ENCODE measurements at places on chromosomes 2 and 18.

DNA sequence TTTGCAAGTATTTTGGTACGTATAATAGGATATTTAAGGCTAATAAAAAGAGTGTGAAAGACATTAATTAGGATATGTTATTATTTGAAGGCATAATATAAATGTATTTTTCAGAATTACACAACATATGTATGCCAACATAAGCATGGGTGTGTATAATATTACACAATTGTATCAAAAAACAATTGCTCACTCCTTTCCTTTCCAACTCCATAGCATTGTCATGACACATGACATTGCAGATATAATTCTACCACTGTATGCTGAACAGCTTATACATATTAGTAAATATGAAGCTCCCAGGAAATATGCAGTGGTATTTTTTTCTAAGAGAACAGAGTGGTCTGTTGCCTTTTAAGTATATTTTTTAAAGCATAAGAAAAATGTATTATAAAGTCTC, 593.1 kb downstream of the TMX3 start:
- no peak for DNase-seq

DNA sequence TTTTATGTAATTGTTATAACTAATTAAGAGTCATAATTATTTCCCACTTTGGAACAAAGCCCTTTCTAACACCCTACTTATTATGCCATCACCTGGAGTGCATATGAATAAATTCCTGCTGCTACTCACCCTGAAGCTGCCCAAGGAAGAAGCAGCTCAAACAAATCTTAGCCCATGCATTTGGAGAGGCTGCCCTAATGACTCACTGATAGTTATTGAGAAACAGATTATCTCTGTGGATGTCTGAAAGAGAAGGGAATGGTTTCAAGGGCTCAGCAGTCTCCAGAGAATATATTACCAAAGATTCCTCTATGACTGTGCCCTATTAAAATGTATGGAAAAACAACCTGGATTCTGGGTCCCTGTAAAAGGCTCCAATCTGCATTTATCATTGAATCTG, 81.0 kb downstream of the GPR39 start:
- no peak for DNase-seq

- DNase-seq = no peak
Observed at GRCh38 chr2:16204886-16205620, 264.7 kb downstream of the MYCN start.

DNA sequence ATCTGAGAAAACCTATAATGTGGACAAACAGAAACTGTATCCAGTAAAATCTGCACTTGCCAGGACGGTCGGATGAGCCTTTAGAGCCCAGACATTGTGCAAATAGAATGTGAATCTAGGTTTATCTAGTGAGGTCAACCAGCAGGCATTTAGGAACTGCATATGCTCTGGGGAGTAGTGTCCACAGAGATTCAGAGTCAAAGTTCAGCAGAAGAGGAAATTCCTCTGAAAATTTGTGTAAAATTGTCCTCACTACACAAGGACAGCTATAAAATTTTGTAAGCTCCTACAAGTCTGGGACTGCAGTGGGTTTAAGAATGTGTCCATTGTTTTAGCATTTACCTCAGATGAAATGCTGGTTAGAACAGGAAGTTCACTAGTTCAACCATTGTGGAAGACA, 9.8 kb upstream of the NDUFV2 start:
- peak; percentile 58 for DNase-seq

DNA sequence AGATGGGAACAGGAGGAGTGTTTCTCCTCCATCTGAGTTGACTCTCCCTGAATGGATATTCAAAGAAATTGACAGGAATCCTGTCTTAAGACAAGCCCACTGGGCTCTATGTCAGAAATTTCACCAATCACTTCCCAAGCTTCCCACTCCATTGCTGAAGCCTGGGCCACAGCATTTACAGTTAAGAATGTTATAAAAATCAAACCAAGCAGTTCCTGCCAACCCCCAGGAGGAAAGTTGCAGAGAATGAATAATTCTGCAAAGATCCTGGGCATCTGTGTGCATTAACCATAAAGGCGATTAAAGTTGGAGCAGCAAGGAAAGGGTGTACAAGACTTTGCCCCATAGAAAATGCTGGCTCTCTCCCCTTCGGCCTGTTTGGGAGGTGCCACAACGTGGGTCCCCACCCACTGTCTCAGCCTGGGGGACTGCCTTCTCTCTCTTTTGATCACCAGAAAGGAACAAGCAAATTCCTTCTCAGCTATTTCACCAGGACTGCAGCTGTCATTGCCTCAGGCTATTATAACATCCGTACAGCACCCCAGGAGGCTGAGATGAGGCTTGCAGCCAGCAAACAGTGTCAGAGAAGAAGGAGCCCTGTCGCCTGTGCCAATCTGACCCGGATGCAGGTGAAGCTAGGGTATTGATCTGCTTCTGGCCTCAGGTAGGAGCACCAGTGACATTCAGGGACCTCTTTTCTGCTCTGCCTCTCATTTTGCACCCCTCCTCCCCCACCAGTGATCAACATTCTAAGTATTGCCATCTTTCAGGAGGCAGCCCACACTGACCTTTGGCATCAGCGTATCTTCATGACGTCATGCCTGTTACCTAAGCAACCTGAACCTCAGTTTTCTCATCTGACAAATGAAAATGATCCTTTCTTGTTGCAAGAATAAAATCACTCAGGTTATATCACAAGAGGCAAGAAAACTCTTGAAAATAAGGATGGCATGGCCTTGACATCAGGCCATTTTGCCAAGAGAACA, 219.0 kb downstream of the SH3BP4 start:
- peak; percentile 16 for DNase-seq

DNA sequence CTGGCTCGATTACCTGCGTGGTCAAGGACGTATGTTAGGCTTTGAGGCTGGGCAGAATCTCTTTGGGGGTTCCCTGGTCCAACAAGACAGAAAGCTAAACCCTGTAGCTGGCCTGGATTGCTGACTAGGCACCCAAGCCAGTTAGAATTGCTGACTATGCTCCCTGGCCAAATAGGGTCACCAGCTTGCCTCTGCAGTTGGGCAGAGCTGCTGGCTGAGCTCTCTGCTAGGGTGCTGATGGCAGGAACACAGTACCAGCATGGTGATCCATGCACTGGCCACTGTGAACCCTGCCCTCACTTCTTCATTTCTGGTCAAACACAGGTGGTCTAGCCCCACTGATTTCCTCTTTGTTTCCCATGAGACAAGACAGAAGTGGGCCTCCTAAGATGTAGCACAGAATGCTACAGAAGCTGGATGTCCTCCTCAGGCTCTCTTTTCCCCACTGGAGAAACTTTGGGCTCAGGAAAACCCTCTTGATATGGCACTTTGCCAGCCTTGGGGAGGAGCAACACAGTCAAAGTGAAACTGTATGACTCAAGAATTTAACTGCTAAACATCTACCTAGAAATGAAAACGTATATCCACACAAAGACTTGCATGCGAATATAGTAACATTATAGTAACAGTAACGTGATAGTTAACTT, 20.8 kb downstream of the SP140L start:
- DNase-seq = no peak

- DNase-seq = no peak
Observed at GRCh38 chr2:236063994-236064393, 104.2 kb downstream of the GBX2 start.

DNA sequence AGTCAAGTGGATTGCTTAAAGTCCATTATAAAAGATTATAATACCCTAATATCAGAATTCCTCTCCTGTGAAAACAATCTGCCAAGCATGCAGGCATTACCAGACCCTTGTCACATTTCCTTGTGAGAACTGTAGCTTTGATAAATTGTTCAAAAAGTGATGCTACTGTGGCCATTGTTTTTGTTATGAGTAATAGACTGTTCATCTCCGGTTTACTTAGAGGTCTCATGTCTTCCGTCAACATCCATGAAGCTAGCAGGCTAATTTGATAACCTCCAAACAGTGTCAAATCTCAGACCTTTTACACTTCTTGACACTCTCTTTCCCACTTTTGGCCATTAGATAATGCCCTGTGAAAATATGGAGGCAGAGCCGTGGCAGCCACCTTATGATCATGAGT, 342.7 kb downstream of the CPS1 start:
- peak; percentile 84 for DNase-seq

DNA sequence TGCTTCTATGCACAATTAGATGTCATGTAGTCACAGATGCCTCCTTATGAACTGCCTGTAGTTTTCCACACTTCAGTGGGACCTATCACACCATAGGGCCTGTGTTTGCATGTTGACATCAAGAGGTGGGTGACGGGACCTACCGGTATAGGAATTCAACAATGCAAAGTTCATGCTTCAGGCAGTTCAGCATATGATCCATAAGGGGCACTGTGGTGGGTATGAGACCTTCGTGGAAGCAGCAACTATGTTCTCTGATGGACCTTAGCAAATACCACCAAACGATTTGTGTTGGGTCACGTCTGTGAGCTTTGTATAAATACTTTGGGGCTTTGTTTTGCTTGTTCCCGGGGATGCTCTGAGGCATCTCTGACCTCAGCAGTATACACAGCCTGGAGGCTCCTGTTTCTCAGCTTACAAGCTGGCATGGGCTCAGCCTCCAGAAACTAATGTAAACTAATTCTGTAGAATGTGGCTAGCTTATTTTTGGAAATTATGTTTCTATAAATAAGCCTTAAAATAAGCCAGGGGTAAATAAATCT, 111.6 kb downstream of the DTNA start:
- no peak for DNase-seq

DNA sequence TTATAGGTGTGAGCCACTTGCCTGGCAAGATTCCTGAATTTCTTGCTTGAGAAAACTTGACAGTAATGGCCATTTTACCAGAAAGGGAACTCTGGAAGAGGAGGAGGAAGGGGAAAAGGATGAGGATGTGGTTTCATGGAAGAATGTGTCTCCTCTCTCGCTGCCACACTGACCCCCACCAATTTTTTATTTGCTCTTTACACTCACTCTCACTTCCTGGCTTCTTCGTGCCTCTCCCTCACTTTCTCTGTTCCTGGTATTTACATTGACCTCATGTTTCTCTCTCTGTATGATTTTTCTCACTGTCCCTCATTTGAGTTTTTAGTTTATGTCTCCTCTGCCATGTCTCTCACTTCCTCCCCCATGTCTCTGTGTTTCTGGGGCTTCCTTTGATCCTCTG, 134.5 kb upstream of the CAB39 start:
- no peak for DNase-seq

DNA sequence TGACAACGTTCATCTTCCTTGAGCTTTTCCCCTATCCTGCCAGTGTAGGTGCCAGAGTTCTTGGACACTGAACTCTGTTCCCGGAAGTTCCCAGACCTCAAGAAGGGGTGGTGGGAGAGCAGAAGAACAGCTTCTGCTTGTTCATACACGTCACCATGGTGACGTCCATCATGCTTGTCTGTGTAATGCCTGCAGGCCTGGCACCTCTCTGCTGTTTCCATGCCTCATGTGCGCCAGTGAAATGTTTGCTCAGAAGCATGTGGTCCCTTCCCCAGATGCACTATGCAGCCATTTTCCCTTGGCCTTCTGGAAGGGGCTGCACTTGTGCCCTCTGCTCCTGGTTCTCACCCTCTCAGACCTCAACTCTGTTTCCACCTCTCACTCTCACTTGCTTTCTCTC, 210.8 kb upstream of the NABP1 start:
- no peak for DNase-seq

DNA sequence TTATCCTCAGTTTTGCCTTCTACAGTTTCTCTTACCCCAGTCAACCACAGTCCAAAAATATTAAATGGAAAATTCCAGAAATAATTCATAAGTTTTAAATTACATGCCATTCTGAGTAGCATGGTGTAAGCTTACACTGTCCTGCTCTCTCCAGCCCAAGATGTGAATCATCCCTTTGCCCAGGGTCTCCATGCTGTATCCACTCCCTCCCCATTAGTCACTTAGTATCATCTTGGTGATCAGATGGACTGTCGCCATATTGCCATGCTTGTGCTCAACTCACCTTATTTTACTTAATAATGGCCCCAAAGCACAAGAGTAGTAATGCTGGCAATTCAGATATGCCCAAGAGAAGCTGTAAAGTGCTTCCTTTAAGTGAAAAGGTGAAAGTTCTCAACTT, 18.5 kb upstream of the CCNT2 start:
- DNase-seq = no peak

- no peak for DNase-seq
Observed at GRCh38 chr2:234401426-234401825, 95.5 kb downstream of the ARL4C start.

DNA sequence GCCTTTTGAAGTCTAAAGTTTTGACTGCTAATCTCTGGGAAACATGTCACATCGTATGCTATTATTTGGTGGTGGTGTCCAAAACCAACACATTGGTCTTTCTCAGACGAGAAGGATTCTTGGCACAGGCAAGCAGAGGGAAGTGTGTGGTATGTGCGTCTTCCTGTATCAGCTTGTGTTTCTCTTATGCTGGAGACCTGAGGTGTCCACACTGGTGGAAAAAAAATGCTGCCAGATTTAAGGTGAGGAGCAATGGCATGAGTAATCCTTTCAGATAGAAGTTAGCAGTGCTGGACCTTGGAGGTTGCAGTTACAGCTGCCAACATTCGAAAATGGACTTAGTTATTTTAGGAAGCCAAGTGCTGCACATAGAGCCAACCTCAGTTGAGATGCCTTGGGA, 11.7 kb upstream of the FHL2 start:
- DNase-seq = no peak

GRCh38 chr2:10493634-10494281, 45.6 kb upstream of the ODC1 start:
- DNase-seq = no peak

DNA sequence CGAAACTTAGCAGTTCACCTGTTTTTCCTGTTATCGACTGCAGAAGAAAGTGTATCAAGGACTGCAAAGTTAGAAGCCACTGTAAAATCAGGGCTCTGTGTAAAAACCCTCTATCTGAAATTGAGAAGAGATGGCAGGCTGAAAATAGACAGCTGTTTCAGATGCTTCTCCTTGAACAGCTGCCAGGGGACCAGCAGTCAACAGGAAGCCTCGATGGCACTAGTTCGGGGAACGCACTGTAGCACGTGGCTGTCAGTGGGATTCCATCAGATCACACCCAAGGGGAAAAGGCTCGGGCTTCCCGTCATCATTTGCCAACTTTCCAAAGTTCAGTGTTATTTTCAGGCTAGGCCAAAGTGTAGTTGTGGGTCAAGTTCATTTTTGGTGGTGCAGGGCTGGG, 316.9 kb downstream of the TXNL1 start:
- DNase-seq = no peak

GRCh38 chr2:193461431-193461934, 1266.8 kb upstream of the TMEFF2 start:
- DNase-seq = no peak

DNA sequence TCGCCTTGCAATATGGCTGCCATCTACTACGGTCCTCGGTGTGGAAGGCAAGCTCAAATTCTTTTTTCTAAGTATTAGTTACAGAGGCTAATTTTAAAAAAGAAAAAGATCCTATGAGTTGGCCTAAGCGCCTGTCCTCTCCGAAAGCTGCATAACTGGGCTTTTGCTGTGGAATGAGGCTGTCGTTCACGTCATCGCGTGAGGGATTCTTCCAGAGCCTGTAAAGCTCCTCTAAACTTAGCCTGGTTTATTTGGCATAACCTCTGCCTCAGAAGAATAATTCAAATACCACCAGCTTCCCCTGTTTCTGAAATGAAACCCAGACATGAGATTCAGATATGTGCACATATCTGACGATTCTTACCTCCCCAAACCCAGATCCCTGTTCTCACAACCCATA, 187.4 kb downstream of the DNER start:
- no peak for DNase-seq

All from kidney capillary endothelial cell (primary cell).